ENCODE measurements at places on chromosomes 2 and 18.
A peak's percentile ranks its signal among the peaks of the same experiment; 100 is the strongest.

- peak; percentile 64 for DNase-seq
Observed at GRCh38 chr2:178891265-178891958, 84.2 kb upstream of the TTN start.

DNA sequence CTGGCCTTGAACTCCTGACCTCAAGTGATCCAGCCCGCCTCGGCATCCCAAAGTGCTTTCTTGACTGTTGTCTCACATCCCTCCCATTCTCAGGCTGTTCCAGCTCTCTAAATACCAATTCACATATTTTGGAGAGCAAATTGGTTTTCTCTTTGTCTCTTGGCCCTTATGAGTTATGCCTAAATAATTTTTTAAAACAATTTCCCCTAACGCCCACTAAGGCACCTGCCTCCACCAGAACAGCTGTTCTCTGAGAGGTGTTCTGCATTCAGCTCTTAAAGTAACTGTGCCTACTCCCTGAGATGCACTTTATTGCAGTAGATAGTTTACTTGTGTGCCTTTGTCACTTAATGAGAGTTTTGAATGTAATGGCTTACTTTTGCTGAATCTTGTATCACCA lies 6.9 kb downstream of the CCDC195 start:
- DNase-seq, result no peak

- peak; percentile 10 for DNase-seq
Observed at GRCh38 chr2:120222186-120223033, 790 bp downstream of the TMEM185B start.

DNA sequence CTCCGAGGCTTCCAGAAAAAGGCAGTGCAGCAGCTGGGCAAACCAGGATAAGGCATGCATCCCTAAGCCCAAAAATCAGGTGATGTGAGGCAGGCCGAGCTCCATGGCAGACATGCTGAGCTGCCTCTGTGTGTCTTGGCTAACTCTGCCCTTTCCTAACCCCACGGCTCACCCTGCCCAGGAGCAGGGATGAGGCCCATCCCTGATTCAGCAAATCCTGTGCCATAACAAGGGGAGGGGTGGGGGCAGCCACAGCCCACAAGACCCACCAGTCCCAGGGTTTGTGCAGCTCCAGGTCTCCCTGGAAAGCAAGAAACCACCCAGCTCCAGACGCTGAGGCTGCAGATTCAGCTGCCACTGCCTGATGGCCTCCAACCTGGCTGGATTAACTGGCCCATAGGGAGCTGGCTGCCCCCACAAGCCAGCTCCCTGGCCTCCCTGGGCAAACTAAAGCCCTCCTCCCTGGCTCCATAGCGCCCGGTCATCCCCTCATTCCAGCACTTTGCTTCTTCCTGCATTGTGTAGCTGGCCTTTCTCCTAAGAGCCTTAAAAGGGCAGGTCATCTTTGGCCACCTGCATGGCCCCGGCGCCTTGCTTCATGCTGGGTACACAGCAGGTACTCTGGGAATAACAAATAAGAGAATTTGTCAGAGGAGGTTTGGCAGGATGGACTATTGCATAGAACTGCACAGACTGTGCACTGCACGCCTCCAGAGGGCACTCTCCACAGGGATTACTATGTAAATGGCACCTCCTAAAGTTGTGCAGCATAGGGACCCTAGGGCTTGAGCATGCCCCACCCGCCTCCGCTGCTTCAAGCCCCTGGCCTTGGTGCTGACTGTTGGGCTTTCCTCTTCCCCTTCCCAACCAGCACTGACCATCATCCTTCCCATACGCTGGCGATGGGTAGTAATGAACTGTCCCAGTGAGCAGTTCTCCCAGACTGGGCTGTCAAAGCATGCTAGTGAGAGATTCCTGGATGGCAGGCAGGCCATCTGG lies 10.7 kb downstream of the STEAP3 start:
- DNase-seq, result peak; percentile 73

GRCh38 chr2:149064365-149064841 lies 25.9 kb downstream of the LYPD6B start:
- DNase-seq, result no peak

GRCh38 chr2:96622544-96622943 lies 15.6 kb downstream of the KANSL3 start:
- DNase-seq, result no peak

DNA sequence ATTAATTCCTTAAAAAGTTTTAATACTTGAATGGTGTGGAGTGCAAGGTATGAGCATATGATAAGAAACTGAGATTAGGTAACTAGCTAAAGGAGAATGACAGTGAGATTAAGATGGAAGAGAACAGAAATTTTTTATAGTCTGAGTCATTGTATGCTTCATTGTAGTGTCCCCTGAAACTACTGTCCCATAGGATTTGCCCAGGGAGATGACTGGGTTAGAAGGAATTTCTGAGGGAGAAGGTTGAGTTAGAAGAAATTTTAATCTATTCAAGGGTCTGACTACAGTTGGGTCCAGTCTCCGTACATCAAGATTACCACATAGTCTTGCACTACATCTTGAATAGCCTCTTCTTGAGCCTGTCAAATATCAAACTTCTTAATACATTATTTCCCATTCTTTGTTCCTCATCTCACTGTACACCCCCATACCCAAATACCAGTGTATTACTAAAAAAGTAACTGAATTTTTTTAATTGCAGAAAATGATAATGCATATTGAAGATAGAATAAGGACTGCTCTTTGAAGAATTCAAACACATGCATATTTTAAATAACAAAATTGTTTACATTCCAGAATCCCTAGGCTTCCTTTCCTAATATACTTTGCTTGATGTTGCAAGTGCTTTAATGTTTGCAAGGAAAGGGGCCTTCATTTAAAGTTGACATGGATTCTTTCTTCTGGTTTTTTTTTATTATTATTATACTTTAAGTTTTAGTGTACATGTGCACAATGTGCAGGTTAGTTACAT lies 314.3 kb upstream of the COL3A1 start:
- DNase-seq, result no peak

- peak; percentile 5 for DNase-seq
Observed at GRCh38 chr2:128452024-128452411, 133.3 kb upstream of the HS6ST1 start.

DNA sequence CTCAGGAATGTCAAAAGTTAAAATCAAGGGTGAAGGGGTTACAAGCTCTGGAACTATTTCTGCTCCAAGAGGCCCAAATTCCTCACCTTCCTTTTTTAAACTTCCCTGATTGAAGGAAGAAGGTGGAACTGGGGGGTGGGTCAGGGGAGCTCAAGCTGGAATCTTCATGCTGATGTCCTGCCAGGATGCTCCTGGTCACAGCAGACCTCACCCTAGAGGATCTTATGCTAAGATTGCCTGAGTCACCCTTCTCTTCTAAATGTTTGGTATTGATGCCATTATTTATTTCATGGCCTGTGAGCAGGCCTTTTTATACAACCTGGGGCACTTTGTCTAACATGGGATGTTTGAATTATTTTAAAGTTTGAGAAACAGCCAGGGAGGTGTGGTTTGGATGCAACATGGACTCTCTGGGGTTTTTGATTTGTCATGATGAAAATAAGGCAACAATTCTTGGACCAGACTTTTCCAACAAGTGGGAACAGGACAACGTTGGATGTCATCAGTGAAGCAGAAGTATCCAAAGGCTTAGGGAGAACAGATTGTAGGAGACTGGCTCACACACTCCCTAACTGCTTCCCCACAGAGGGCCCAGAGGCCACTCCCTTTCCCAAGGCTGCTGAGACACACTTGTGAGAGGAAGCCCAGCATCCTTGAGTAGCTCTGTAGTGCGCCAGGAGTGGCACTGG lies 420.2 kb upstream of the MEX3C start:
- DNase-seq, result no peak

DNA sequence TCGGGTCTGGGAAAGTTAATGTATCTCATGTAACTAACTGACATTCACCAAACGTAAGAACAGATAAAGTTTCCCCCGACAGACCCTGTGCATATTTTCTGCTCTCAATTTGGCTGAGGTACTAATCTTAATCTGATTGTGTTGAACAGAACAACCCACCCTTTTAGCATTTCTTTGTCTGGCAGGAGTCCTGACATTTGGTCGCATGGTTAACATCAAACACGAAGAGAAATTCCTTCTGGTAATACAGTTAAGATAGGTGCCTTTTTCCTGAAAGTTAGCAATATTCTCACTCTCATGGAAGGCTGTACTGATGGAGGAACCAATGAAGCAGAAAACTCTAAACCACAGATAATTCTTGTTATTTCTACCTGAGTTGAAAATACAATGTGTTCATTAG lies 520.8 kb downstream of the PARD3B start:
- no peak for DNase-seq

DNA sequence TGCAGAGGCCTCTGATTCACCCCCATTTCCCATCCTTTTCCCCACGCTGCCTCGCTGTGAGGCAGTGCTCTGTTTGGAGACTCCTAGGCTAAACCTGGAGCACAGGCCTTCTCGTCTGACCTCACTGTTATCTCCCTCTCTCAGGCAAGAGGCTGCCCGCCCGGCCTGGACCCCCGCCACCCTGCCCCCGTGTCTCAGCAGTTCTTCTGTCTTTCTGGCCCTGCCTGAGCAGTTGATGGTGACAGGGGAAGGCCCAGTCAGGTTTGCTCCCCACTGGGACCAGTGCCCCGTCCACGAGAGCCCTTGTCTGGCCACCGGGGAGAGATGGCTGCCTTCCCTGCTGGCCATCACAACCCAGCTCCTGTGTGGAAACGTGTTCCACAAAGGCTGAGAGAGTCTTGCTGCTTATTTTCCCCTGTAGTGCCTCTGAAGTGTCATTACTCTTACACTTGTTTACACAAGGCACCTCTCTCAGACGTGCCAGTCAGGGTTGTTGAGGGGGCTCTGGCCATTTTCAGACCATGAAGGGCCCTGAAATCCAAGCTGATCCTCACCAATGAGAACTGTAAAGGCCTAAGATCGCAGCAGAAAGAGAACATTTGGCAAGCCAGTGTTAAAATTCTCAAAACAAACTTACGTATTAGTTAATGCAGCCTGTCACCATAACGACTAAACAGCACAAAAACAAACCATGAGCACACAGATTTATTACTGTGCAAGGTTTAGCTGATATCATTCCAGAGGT lies 210.9 kb downstream of the NDUFA10 start:
- DNase-seq, result no peak

- no peak for DNase-seq
Observed at GRCh38 chr2:55478610-55479304, 40.8 kb upstream of the CFAP36 start.

GRCh38 chr18:80126797-80127196 lies 17.7 kb downstream of the ADNP2 start:
- DNase-seq, result no peak

GRCh38 chr2:185780890-185781289 lies 42.3 kb downstream of the FSIP2 start:
- no peak for DNase-seq

DNA sequence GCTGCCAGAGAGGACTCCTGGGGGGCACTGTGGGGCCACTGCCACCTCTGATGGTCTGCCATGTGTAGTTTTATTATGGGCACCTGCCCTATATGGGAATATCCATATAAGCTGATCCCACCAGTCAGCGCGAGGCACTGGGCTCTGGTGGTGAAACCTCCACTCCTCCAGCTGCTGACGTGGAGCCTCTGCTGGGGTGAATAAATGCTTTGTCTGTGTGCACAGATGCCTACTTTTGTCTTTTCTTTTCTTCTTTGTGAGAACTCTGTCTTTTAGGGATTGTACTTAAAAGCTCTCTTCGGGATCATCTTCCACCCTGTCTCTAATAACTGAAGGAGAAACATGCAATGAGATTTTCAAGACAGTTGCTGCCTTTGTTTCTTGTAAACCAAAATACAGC lies 68.9 kb upstream of the NCK2 start:
- DNase-seq, result no peak

DNA sequence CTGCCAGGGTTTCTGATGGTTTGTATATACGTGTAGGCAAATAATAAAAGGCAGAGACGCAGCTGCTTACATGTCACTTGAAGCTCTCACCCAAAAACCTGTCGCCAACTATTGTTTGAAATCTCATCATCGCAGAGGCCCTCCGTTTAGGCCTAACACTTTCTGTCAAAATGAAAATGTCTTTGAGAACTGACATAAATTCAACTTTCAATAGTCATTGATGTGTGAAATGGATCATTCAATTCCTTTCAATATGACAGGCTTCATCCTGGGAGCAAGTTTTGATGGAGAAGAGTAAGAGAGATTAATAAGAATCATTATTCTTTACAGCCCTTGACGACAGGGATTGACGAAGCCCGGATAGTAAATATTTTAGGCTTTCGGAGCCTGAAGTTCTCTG lies 2.7 kb downstream of the ACTG2 start:
- DNase-seq, result no peak

- DNase-seq, result no peak
Observed at GRCh38 chr2:188416367-188416766, 124.7 kb downstream of the GULP1 start.

GRCh38 chr2:197184959-197185586 lies 125.5 kb downstream of the ANKRD44 start:
- DNase-seq, result no peak

GRCh38 chr2:241558532-241559322 lies at the start of gene BOK:
Gene BOK, plus strand, starts transcription at chr2:241558745. Its CDS starts 739 bp downstream, at chr2:241559484.
- peak; percentile 87 for DNase-seq

DNA sequence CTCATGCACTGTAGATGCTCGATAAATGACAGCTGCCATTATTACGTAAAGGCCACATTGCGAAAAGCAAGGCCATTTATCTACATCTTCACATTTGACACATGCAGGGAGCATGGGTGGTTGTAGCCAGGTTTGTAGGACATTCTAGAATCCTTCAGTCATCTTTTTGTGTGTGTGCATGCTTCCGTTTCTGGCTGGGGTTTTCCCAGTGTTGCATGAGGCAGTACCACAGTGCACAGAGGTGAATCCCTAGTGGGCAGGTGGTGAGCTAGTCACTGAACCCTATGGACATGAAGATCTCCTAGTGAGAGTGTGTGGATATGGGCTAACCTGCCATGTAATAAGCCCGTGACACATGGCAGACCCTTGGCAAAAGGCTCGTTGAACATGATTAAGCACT lies 151.8 kb upstream of the SLC14A2 start:
- no peak for DNase-seq

All from H9 (cell line).